ENCODE measurements at places on chromosomes 6 and 20.

GRCh38 chr20:16286601-16287000 is 286.6 kb downstream of the KIF16B start:
- DNase-seq, result no peak

DNA sequence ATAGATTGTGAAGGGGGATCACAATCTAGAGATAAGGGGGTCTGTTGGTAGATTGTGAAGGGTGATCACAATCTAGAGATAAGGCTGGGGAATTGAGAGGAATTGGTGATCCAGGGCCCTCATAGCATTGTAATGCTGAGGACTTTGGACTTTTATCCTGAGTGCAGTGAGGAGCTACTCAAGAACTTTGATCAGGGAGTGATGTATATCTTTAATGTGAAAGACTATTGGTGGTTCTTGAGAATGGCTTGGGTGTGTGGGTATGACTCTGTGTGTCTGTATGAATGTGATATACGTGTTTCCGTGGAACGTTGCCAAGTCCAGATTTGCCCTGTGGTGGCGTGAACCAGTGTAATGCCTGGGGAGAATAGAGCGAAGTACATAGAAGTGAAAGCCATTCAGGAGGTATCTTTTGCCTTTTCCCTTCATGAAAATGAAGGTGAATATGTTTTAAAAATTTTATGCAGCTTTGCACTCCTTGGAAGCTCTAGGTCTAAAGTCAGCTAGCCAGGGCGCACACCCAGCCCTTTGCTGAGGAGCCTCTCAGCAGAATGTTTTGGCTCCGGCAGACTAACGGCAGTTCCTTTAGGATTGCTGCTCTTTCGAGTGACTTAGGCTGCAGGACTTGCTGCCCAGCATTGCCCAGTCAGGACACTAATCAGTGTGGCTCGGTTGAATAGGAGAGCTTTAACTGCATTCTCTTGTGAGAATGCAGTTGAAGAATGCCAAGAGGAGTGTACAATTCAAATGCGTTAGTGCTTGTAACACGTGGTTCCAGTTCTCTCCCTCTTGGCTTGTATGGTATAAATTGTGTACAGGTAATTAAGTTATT is 3.5 kb downstream of the ZFAND3 start:
- peak; percentile 68 for DNase-seq

GRCh38 chr6:154721460-154721859 is 11.8 kb upstream of the SCAF8 start:
- no peak for DNase-seq

GRCh38 chr20:5491455-5491854 is 174.7 kb upstream of the PROKR2 start:
- no peak for DNase-seq

- no peak for DNase-seq
These were observed 37.8 kb upstream of the CNKSR3 start for GRCh38 chr6:154548130-154548830.

GRCh38 chr20:9400171-9401025 is 114.0 kb upstream of the LAMP5 start:
- no peak for DNase-seq

DNA sequence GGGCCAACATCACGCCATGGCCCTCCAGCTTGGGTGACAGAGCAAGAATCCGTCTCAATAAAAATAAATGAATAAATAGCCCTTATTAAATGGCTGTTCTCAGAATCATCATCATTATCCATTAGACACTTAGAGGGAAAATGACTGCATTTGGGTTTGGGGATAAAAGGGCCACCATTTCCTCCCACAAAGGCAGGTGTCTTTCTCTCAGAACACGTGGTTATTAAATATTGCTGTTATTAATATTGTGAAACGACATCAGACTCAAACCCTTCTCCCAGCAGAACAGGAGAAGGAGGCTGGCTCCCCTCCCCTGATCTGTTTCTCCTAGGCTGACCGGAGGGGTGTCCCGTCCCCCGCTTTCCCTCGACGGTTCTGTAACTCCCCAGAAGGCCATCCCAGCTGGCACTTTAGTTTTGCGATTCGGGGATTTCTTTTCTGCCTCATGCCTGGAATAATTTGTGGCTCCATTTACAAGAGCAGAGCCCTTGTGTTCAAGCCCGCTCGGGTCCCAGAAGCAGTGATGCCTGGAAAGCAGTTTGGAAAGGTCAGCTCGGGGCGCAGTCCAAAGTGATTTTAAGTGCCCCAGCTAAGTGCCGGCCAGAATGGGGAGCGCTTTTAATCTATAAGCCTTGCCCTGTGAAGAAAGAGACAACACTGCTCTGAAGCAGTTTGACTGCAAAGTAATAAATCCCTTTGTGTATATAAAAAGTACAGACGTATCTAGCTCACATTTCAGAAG is 41.9 kb downstream of the EYA2 start:
- no peak for DNase-seq

DNA sequence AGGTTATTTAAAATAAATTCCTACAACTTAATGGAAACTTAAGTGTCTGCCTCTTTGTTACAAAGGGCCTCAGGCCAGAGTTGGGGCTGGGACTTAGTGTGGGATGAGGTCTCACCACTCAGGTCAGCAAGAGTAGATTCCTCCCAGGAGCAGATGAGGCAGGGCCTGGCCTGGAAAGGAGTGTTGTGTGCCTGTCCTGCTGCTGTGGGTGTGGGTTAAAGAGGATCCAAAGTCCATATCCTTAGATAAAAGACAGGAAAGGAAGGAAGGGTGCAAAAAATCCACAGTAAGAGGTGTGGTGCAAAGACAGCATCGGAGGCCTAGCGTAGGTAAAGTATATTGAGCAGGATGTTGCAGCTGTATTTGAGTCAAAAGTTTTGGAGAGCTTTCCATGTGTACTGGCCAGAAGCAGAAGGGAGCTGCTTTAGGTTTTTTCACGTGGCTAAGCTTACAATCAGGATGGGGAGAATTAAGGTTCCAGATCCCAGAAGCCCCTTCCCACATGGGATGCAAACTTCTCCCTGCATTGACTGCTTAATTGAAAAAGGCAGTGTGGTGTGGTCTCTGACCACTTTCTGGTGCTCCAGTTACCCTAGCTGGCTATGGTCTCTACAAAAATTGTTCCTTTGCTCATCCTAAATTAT is 12.8 kb upstream of the PLCG1 start:
- no peak for DNase-seq

DNA sequence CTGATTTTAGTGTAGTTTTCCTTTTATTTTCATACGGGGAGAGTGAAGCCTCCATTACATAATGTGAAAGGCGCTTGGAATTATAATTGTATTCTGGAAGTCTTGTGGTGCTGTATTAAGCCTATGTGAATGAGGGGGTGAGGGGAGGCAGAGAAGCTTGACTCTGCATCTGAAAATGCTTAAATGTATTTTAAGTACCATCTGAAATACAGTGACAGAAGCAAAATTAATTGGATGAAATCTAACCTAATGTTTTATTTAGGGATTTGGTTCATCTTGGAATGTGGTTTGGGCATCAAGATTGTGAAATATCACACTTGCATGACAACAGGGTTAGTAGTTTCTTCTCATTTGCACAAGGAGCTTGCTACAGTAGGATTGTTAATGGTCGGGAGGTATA is 41.2 kb downstream of the TMEM200A start:
- DNase-seq, result peak; percentile 26

GRCh38 chr6:141359953-141360352 is 772.8 kb upstream of the GJE1 start:
- DNase-seq, result peak; percentile 38

- no peak for DNase-seq
These were observed 500 bp downstream of the LTV1 start for GRCh38 chr6:143843677-143843999.

GRCh38 chr6:118639054-118639964 is 12.1 kb downstream of the CEP85L start:
- DNase-seq, result no peak

GRCh38 chr20:60895363-60896079 is 356.5 kb upstream of the CDH4 start:
- no peak for DNase-seq

GRCh38 chr20:11338496-11339306 is 579.0 kb upstream of the BTBD3 start:
- DNase-seq, result peak; percentile 77

DNA sequence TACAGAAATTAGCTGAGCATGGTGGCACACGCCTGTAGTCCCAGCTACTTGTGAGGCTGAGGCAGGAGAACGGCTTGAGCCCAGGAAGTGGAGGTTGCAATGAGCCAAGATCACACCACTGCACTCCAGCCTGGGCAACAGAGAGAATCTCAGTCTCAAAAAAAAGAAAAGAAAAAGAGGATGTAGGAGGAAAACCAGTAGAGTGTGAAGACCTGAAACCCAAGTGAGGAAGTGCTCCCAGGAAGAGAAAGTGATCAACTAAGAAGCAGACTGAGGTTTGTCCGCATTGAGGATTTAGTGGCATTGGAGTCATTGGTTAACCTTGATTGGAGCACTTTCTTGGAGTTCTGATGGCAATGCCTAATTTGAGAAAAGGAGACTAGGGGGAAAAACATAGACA is 20.6 kb upstream of the TASP1 start:
- no peak for DNase-seq

- no peak for DNase-seq
These were observed 13.0 kb downstream of the RPL10A start for GRCh38 chr6:35481226-35481625.

DNA sequence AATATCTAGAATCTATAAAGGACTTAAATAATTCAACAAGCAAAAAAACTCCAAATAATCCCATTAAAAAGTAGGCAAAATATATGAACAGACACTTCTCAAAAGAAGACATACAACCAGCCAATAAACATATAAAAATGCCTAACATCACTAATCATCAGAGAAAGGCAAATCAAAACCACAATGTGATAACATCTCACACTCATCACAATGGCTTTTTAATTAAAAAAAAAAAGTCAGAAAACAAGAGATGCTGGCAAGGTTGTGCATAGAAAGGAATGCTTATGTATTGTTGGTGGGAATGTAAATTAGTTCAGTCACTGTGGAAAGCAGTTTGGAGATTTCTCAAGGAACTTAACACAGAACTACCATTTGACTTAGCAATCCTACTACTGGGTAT is 979.6 kb upstream of the MAP3K7 start:
- no peak for DNase-seq

DNA sequence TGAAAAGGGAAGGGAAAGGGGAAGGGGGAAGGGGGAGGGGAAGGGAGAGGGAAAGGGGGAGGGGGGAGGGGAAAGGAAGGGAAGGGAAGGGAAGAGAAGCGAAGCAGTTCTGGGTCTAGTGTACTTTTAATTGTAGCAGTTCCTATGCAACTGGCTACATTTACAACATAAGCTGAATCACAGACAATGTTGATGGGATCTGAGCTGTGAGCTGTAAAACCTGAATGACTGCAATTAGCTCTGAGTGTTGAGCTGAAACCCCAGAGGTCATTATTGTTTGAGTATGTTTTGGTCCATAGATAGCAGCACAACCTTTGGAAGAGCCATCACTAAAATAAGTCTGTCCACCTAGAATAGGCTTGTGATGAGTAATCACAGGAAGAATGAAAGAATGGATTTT is 7.2 kb upstream of the ABHD12 start:
- DNase-seq, result no peak

DNA sequence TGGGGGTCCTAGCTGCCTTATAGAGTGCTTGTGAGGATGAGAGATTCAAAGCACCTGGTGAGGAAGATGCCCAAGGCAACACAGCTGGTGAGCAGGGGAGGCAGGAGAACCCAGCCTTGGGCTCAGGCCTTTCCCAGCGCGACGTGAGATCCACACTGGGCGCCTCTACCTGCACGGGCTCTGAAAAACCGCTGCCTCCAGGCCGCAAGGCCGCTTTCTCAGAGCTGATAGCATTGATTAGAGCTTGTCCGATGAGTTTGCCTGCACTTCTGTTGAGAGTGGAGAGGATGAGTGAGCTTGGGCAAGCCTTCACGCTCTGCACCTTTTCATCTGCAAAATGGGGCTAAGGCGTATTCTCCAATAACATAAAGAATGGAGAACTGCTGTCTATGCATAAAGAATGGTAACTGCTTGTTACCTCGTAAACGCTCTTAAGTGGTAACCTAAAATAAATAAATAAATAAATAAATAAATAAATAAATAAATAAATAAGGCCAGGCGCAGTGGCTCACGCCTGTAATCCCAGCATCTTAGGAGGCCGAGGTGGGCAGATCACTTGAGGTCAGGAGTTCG is 916 bp downstream of the PABPC1L start:
- DNase-seq, result peak; percentile 51

DNA sequence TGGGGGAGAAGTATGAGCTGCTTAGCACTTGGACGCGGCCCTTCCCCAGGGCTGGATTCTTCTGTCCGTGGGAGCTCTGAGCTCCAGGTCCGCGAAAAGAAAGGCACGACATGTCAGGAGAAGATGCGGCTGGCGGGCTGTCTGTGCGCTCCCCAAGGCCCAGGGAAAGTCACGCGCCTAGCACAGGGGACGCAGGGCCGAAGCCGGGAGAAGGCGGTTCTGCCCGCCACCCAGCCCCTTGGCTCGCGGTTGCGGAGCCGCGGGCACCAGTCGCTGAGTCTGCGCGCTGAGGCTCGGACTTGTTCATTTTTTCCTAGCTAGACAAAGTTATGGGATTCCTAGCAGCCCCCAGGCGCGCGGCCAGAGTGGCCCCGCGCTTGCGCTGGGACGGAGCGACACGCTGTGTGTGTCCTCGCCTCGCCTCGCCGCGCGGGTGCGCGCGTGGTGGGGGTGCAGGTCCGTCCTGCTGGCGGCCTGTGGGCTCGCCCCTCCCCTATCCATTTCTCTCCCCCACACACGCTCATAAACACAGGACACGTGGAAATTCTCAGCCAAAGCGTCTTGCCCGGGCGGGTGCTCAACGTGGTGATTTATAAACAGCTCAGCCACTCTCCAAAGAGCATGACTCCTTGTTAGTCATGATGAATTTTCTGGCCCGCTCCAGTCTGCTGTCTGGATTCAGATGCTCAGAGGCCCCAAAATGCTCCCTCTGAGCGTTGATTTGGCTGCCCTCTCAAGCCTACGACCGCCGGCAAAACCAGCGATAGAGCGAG is 1.9 kb upstream of the POU3F2 start:
- DNase-seq, result no peak

GRCh38 chr6:137637121-137637520 is 142.9 kb upstream of the OLIG3 start:
- peak; percentile 68 for DNase-seq

DNA sequence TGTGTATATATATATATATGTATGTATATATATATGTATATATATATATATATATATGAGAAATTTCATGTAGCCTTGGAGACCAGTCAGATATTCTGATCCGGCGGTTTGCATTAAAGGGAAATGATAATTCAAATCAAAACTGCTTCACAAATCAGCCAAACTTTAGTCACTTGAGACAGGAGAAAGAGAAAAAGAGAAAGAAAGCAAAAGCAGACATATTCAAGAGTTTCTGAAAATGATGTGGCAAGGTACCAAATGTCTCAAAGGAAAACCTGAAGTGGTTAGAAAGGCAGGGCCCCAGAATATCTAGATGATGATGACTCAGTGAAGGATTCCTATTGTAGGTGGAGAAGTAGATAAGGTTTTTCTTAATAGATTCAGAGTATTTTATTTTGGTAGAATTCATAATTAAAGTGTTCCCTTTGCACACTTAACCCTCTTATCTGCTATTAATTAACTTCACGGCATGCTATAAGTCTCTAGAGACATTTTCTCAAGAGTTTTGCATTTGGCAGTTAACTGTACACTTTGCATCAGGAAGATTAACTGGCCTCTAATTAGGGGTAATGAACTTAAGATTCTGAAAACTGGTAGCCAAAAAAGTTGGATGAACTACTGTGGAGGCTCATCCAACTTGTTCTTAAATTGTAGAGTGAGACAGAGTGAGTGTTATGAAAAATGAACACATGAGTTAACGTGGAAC is 50.1 kb upstream of the ASF1A start:
- no peak for DNase-seq

- peak; percentile 96 for DNase-seq
These were observed 37.1 kb downstream of the SLC22A23 start for GRCh38 chr6:3419624-3420272.

Measured in mesendoderm (in vitro differentiated cells).